ENCODE measurements at places on chromosomes 12 and 14. TPM values are rescaled to one million over a fixed set of nuclear protein-coding genes. Genes with fewer than 3 reads are reported as not detected.

The GPRC5D gene
- not detected for total RNA-seq

The KLHL33 gene
- total RNA-seq: not detected

The MVK gene
- 27.2 TPM for total RNA-seq

The KRT83 gene
- not detected for total RNA-seq

The SLCO1B1 gene
- total RNA-seq: not detected

The CISTR gene
- not detected for total RNA-seq

The PRKD1 gene
- 10.7 TPM for total RNA-seq
